ENCODE measurements at places on chromosomes 2 and 18.

DNA sequence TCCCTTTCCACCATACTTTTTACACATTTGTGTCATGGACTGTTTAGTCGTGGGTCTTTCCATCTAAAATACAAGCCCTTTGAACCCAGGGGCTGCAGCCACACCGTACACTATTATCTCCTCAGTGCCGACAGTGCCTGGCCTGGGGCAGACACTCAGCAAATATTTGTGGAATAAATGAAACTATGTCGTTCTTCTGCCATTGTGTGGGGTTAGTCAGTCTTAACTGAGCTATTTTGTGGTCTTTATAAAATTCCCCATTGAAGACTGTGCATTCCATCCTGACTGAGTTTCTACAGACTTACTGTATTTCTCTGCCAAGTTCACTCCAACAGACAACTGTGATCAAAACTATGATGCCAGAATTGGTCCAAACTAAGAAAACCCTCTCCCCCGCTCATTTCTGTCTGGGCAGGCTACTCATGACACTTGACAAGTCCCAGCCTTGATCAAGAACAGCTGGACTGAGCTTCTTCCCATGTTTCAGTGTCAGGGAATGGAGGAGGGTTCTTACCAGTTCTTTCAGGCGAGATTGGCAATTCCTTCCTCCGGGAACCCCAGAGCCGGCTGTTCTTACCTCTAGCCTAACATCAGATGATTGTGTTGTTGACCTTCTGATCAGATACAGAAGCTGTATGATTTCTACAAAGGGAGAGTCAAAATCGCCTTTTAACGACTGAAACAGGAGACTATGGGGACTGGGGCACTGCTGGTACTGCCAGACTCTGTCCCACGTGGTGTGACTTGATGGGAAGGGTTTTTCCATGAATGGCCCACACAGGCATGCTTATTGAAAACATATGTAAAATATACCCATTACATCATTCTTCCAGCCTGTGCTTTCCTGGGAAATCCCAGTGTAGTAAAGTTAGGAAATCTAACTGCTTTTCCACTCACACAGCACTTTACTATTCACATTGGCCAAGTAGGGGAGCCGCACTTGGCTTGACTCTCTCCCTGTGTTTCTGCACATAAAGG lies 77.4 kb upstream of the NPAS2 start:
- DNase-seq: no peak

- DNase-seq: no peak
These were observed 37.5 kb upstream of the NEB start for GRCh38 chr2:151771599-151772358.

DNA sequence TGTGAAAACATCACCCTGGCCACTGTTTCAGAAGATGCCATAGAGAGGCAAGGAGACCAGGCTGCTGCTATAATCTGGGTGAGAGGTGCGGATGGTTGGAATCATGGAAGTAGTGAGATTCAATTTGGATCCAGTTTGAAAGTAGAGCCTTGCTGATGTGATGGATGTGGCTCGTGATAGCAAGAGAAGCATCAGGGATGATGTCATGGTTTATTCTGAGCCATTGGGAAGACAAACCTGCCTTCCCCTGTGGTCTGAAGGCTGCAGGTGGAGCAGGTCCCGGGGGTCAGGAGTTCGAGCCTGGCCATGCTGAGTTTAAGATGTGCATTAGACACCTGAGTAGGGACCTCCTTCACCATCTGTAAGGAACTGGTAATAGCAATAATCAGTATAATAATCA lies 49.6 kb upstream of the CHMP1B start:
- DNase-seq: no peak

GRCh38 chr2:203164311-203164935 lies 74.4 kb upstream of the CYP20A1 start:
- no peak for DNase-seq

- DNase-seq: no peak
These were observed 31.2 kb upstream of the MYO3B start for GRCh38 chr2:170146784-170147183.

DNA sequence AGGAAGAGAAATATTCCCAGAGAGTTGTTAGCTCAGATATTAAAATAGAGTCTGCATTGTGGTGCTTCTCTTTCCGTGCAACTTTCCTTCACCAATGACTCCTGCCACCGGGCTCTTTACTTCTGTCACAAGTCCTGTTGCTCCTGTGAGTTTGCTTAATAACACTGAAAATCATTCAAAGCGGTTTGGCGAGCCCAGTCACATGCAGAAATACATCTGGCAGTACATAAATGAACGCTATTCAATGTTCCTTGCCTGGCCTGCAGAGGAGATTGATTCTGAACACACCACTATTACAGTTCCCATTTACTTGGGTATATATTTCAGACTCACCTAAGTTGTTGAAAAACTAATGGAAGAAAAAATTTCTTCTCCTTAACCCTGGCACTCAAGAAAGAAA lies 276.6 kb downstream of the ZNF521 start:
- no peak for DNase-seq

GRCh38 chr2:203016716-203017115 lies 2.0 kb downstream of the NBEAL1 start:
- DNase-seq: no peak

- DNase-seq: no peak
These were observed 18.0 kb upstream of the GPR17 start for GRCh38 chr2:127627740-127628571.

- DNase-seq: no peak
These were observed 76.0 kb upstream of the KLHL14 start for GRCh38 chr18:32848826-32849225.

DNA sequence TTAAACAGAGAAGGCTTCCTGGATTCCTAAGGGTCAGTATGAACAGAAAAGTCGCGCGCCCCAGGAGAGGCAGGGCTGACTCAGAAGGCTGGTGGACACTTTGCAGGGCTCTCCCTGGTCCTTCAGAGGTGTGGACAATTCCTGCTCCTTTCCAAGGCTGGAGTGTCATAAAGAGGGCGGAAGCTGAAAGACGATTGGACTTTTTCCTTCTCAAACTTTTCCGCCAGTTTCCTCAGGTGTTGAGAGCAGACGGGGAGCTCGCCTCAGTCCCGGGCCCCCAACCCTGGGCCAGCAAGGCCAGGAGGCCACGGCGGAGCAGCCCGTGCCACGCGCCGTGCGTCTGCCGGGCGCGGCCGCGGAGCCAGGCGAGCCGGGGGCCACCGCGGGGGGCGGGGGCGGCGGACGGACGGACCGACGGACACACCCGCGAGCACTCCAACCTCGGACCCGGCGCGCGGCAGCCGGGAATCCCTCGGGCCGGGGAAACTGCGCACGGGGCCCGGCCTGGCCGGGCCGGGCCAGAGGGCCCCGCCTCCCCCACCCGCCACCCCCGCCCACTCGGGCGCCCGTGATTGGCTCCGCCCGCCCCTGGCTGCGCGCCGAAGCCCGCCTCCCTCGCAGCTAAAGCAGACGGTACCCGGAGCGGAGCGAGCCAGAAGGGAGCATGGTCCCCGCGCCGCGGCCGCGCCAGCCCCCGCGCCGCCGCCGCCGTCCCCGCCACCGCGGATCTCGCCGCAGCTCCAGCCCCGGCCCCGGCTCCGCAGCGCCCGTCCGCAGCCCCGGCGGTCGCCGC lies at the start of gene KLHL29:
TSS of gene KLHL29 (plus strand) at position 629 of the 793 bp plus-strand sequence. CDS start 177,018 bp downstream, outside the sequence.
- peak; percentile 66 for DNase-seq

DNA sequence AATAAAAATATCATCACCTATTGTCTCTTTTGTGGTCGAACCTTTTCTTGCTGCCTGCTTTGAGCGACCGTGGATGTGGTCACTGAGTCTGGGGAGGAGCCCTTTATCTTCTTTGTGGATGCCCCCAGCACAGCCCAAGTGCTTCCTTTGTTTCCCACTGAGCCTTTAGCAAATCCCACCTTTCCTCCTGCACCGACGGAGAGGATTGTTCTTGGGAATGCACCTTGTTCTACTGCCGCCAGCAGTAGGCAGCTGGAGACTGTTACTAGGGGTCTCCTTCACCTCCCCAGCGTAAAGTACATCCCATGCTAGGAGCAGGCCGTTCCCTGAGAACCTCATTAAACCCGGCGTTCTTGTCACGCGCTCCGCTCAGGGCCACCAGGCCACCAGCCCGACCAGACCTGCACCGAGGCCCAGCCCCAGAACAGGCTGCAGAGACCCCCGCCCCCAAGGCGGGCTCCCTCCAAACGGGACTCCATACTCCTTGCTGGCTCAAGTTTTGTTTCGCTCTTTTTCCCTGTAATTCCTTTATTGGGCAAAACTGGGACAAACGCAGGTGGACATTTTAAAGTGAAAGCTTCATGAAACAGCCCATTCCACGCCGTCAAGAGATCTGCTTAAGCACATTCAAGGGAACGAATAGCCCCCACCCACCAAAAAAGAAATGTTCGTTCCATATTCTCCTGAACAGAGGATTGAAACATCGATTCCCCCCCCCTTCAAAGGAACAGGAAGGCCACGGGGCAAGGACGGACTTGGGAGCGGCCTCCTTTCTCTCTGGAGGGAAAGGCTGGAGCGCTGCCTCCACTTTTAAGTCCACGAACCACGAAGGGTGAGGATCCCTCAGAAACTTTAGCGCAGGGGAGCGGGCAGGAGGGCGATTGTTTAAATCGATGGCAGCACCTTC lies 1.1 kb upstream of the MAT2A start:
- DNase-seq: no peak

- no peak for DNase-seq
These were observed 448.1 kb downstream of the TSN start for GRCh38 chr2:122203523-122203922.

GRCh38 chr2:80363791-80364349 lies 59.3 kb upstream of the LRRTM1 start:
- no peak for DNase-seq

- DNase-seq: no peak
These were observed 123.3 kb downstream of the NCK2 start for GRCh38 chr2:105868060-105868459.

DNA sequence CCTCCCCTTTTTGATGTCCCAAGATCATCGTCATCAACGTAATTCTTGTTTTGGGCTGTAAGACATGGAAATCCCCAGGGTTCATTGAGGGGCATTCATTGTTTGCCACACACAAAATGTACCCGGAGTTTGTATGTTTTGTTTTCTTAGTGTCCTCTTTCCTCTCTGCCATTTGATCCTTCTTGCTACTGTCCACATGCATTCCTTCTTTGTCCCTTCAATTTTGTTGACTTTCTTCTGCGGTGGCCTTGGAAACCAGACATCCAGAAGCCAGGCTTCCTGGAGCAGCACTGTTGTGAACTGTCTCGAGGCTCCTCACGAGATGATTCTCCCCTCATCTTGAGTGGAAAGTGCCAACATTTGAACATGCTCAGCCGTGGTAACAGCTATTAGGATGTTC lies 24.8 kb downstream of the IGFBP2 start:
- no peak for DNase-seq

DNA sequence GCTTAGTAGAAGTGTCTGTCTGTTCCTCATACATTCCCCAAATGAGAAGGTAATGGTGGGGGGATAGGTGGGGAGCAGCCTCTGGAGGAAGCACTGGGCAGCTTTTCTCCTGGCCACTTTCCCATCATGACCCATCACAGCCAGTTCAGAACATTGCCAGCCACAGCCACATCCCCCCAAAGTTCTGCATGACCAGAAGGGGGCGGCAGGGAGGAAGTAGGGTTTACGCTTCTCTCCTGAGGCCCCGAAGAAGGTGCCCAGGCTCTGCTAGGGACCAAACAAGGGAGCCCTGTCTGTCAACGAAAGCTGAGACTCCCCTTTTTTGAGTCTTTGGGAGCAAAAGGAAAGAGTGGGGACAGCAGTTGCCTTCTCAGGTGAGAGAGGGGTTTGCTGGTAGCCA lies 7.7 kb downstream of the IGFBP5 start:
- no peak for DNase-seq

- DNase-seq: no peak
These were observed 499.5 kb upstream of the CHAC2 start for GRCh38 chr2:53268086-53268485.

GRCh38 chr2:64212346-64212745 lies 68.1 kb upstream of the PELI1 start:
- DNase-seq: peak; percentile 61

All from CD4-positive, alpha-beta T cell treated with Interleukin-12 subunit alpha and Interleukin-12 subunit beta, for 1 hour (primary cell).